ENCODE measurements at places on chromosomes 11 and 22.

GRCh38 chr11:46281371-46281831 lies 3.9 kb downstream of the CREB3L1 start:
- DNase-seq: no peak

DNA sequence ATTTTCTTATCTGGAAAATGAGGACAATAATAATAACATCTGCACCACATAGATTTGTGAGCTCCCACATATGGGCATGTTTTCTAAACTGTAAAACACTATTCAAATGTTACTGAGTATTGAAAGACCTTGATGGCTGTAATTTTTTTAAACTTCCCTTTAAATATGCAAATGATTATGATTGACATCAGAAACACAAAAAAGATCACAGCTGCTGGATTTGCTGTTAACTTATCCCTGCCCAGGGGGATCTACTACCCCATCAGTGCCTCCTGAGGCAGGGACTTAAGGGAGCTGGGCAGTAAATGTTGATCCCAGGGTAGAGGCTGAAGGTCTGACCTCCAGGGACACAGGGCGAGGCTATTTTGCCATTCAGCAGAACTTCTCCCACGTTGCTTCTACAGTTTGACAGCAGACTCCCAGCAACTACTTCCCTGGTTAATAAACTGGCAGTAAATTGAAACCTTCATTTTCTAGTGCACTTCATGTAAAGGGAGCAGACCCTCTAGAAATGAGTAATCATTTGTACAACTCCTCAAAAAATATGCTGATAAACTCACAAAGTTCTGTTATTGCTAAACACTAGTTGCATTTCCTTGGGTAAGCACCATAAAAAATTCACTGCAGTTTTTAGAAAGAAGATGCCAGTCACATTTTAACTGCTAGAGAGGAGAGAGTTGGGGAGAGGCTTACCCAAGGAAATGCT lies 20.3 kb downstream of the TMPRSS5 start:
- DNase-seq: no peak

DNA sequence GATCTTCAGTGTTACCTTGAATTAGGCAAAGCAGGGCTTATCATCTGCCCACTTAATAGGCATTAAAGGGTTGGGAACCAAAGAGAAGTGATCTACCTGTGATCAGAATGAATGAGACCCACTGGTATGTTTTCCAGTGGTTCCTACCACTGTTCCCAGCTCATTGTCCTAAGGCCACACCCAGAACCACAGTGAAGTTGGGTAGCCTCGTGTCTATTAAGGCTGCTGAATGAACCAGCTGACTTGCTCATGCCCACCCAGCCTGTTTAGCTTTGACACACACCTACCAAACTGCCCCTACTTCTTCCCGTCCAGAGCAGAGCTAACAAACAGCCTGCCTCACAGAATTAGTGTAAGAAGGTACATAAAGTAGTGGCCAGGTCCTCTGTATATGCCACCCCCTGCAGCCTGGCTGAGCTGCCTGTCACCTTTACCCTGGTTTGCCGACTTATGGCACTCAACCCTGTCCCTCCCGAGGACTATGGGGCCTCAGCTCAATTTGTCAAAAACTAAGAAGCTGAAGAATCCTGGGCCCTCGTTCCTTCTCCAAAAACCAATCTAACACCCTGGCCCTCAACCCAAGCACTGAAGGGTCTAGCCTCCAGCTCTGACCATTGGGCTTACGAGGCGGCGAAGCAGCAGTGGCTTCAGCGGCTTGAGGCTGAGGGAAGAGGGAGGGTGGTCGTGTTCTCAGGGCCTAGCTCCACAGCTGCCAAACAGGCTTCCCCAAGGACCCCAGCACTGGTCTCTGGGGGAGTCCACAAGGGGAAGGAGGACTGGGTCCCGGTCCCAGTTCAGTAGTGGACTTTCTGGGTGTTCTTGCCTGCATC lies 9.8 kb downstream of the UCP2 start:
- DNase-seq: no peak

DNA sequence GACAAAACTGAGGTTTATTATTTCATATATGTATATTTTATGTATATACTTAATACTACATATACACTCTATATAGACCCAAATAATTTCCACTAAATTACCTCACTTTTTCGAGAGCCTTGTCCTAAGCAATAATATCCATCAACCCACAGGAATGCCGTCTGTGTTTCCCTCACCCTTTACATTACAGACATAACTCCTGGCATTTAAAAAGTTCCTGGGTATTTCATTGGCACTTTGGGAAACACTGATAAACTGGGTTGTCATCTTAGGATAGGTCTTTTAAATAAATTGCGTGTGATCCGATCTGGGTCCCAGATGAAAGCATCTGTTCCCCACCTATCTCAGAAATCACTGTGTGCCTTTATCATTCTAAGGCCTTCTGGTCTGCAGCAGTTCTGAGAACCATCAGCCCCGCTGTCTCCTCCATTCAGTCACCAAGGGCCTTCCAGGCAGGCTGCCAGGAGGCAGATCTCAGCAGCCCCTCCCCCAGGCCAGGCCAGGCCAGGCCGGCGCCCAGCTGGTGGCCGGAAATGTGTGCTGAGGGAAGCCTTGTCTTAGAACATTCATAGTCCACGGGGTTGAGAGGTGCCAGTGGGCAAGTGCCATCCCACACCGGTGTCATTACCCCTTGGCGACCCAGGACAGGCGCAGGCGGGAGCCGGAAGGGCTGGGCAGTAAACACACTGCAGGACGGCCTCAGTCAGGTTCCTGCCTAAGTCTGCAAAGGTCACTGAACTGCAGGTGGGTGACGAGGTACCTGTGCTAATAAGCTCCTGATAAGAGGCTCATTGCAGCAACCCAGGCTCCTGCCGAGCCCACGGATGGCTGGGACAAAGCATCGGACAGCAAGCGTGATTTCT lies 3.3 kb downstream of the FGF19 start:
- DNase-seq: peak; percentile 40

- DNase-seq: no peak
Measured at GRCh38 chr11:35030716-35031213, 108.2 kb upstream of the CD44 start.

DNA sequence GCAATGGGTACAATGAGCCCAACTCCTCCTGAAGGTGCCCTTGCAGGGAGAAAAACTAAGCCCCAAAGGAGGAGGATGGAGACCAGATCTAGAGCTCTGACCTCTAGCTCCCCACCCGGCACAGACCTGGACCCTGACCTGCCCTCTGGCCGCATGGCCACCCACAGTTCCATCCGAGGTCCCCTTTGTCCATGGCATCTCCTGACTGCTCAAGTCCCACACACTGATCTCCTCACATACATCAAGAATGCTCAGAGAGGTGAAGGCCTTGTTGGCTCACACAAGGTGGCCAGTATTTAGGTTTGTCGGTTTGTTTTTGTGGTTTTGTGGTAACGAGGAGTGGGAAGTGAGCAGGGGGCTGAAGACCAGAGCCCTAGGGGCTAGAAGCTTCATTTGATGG lies 423.5 kb upstream of the B3GAT1 start:
- no peak for DNase-seq

DNA sequence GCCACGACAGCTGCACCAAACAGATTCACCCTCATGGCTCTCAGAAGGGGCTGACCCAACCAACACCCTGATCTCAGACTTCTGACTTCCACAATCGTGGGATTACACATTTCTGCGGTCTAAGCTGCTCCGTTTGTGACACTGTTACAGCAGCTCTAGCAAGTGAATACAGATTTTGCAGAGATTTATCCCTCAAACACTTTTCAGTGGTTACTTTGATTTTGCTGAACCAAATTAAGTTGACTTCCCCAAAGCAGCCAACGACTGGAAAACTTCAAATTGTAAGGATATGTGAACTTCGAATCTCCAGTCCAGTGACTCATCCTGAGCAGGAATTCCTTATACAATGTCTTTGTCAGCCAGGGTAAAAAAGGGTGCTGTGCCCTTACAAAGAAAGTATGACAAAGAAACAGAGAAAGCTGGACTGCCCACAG lies 14.8 kb upstream of the INCENP start:
- no peak for DNase-seq

GRCh38 chr11:30107899-30108298 lies 91.1 kb upstream of the KCNA4 start:
- DNase-seq: no peak

- peak; percentile 36 for DNase-seq
Measured at GRCh38 chr11:121636081-121636799, 183.5 kb upstream of the SORL1-AS1 start.

- DNase-seq: no peak
Measured at GRCh38 chr11:77705876-77706579, 68.4 kb upstream of the CLNS1A start.

DNA sequence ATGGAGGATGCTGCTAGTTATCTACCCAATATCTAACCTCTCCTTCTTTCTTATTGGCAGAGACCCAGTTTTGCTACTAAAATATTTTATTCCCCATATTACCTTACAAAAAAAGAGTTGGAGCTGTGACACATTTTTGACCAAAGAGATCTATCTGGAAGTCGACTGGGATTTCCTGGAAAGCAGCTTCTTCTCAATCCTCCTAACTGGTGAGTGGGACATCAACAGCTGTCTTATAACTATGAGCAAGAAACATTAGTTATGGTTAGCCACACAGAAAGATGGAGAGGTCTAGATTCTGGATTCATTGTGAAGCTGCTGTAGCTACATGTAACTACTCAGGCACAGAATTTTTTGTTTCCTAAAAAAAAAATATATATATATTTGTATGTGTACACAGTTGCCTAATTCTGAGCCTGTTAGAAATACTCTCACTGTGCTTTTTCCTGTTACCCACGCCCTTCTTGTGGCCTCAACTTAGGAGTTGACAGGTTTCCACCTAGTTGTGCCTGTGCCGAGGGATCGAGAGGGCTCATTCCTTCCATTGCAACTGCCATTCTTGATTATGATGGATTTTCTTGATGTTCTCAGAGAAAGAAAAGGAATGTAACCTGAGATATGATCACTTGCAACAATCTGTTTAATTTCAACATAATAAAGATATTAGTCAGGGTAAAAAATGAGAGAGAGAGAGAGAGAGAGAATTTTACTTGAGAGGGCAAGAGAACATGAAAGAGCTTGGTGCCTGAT lies 142.0 kb downstream of the SLC17A6 start:
- DNase-seq: no peak

GRCh38 chr11:36060926-36061325 lies 117.1 kb downstream of the LDLRAD3 start:
- DNase-seq: no peak

DNA sequence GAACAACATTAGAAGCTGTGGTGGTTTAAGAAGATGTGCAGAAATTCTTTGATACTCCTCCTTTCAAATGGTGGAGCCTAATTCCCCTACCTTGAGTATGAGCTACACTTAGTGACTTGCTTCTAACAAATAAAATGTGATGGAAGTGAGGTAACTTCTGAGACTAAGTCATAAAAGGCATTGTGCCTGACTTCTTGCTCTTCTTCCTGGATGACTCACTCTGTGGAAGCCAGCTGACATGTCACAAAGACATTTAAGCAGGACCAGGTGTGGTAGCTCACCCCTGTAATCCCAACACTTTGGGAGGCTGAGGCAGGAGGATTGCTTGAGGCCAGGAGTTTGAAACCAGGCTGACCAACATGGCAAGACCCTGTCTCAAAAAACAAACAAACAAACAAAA lies 3.9 kb upstream of the PLA2G3 start:
- no peak for DNase-seq

DNA sequence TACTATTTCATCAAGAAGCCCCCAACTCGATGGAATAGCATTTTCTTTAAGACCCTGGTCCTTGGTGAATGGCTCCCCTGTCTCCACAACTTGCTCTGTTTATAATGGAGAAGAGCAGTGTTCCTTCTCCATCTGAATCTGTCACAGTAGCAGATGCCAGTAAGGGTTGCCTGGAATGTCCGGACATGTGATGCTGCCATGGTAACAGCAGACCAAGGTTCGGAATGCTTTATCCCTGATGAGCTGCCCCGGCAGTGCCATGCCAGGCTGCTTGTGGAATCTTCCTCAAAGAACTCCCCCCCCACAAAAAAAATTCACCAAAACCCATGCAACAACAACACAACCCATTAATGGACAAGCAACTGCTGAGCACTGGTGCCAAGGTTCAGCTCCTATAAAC lies 72.5 kb downstream of the KCNC1 start:
- DNase-seq: no peak

DNA sequence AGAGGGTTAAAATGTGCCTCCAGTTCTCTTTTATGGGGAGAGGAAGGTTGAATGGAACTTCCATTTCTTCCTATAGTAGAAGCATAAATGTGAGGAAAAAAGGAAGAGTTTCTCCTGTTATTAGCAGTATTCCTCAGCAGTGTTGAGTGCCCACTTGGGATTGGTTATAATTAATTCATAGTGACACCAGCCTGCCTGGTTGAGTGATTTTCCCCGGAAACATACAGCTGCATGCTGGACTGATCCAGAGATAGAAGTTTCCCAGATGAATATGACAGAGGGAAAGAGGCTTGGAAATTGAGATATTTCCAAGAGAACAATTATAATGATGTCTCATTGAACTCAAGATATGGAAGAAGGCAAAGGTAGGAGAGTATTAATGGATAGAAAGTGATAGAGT lies 28.3 kb downstream of the RAB39A start:
- DNase-seq: no peak

GRCh38 chr11:119315131-119316015 lies 1.6 kb downstream of the MCAM start:
- peak; percentile 88 for DNase-seq

- DNase-seq: no peak
Measured at GRCh38 chr11:61922539-61922938, 5.2 kb upstream of the RAB3IL1 start.
